Activated CD4-positive, alpha-beta T cell treated with anti-CD3 and anti-CD28 coated beads, Interleukin-2, amount 10 ng/mL, durations not matched to agents 24 days and 14 days (primary cell): ENCODE measurements at places on chromosomes 4 and X.
A peak's percentile ranks its signal among the peaks of the same experiment; 100 is the strongest.

DNA sequence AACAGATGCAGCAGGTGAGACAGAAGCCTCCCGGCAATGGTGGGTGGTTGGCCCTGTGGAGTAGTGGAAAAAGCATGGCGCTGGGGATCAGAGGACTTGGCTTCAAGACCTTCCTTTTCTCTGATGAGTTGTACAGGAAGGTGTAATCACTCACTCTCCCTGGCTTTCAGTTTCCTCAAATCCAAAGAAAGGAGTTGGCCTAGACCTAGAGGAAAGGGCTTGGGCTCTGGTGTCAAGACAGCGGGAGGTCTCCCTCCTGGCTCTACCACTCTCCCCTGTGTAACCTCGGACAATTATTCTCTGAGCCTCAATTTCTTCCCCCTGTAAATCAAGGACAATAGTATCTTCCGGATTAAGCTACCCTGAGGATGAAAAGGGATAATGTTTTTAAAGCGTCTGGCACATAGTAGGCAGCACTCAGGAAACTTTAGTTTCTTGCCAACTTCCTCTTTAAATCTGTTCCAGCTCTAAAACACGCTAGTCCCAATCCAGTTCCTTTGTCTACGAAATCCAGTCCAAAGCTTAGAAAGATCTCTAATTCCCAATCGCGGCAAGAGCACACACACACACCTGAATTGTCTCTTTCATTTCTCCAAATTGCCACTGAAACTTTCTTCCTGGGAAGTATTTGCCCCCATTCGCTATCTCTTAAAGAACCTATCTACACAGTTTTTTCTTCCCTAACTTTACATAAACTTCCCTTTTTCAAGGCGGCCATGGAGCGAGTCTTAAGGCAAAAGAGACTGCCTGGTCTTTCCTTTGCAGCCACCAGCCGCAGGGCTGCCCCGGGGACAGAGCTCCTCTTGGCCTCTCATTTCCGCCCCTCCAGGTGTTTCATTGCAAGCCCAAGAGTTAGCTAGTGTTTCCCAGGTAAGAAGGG, 29.9 kb upstream of the GPC4 start:
- DNase-seq, result no peak

GRCh38 chr4:158133551-158133950, 39.3 kb downstream of the GASK1B start:
- no peak for DNase-seq

- DNase-seq, result no peak
These were observed 50.3 kb upstream of the MCF2 start for GRCh38 chrX:139758250-139758649.

- no peak for DNase-seq
These were observed 153.1 kb downstream of the AMELX start for GRCh38 chrX:11446336-11446735.

GRCh38 chrX:107601326-107601725, 27.0 kb upstream of the PRPS1 start:
- DNase-seq, result no peak

DNA sequence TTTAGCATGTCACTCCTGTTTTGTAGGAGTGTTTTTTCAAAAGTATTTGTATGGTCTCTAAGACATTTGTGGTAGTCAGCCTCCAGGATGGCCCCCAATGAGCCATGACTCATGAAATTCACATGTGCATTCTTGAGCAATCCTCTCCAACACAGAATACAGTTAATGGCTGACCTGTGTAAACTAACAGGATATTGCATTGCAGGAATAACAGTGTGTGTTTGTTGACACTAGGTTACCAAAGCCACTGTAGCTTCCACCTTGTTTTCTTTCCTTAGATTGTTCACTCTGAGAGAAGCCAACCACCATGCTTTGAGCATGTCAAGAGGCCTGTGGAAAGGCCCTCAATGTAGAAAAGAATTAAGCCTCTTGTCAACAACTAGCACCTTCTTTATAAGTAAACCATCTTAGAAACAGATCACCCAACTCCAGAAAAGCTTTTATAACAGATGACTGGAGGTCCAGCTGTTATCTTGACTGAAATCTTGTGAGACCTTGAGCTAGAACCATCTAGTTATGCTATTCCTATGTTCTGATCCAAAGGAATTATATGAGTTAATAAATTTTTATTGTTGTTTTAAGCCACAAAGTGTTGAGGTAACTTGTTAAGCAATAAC, 28.5 kb downstream of the TBCK start:
- DNase-seq, result no peak

DNA sequence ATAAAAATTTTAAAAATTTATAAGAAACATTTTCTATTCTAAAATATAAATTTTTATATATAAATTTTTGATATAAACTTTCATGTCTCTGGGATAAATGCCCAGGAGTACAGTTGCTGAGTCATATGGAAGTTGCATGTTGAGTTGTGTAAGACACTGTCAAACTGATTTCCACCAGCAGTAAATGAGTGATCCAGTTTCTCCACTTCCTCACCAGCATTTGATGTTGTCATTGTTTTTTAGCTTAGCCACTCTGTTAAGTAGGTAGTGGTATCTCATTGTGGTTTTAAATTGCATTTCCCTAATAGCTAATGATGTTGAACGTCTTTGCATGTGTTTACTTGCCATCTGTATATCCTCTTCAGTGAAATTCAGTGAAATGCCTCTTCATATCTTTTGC, 66.5 kb downstream of the MAMLD1 start:
- peak; percentile 16 for DNase-seq

DNA sequence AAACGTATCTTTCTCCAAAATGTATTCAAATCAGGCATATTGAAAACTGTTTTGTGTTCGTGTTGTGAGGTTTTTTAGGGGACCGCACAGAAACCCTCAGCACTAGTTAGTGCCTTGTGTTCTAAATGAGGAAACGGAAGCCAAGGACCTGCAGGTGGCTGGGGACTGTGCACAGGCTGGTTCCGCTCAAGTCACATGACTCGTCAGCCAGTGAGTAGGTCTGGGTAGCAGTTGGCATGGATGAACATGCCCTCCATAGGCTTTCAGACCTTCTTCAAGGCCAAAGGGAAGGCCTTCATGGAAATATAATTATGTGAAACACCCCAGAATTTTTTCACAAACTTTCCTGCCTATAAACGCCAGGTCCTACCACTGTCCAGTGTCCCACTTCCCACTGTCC, 1.3 kb upstream of the F11 start:
- DNase-seq, result no peak

DNA sequence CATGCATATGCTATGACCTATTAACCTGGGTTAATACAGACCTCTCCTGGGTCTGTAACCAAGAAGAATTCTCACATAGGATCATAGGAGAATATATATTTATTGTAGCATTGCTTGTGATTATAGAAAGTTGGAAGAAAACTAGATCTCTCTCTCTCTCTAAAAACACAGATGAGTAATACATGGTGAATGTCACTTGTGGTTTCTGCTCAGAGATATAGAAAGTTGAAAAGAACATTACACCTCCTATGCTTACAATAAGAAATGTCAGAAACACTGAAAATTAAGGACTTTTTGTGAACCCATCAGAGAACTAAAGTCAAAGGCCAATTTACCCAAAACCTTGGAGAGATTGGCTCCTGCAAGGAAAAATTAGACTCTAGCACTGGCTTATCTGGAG, 1389.5 kb downstream of the FAM133A start:
- no peak for DNase-seq

DNA sequence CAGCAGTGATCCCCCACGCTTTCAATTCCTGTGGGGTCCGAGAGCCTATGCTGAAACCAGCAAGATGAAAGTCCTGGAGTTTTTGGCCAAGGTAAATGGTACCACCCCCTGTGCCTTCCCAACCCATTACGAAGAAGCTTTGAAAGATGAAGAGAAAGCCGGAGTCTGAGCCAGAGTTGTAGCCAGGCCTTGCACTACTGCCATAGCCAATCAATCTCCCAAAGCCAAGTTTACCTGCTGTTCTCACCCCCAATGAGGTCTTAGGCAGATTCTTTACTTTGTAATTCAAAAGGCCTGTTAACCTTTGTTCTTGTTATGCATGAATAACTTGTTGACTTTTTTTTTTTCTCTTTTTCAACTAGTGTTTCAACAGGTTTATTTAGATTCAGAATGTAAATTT, 4.0 kb downstream of the MAGEB2 start:
- no peak for DNase-seq

DNA sequence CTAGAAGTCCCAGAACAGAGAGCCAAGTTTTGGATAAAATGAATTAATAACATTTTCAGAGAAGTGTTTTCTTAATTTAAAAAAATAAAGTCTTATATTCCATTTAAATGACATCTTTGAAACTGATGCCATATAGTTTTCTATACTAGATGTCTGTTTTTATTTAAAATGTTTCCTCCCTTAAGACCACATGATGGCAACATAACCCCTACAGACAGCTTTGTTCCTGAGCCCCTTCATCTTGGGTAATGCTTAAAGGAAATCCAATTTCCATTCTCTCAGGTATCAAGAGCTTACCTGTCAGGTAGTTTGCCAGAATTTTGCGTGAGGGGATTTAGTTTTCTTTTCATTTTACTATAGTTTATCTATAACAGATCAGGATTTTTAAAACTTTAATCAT, 181.4 kb upstream of the UGT8 start:
- no peak for DNase-seq

GRCh38 chr4:1377606-1378261, 28.5 kb downstream of the NKX1-1 start:
- no peak for DNase-seq

DNA sequence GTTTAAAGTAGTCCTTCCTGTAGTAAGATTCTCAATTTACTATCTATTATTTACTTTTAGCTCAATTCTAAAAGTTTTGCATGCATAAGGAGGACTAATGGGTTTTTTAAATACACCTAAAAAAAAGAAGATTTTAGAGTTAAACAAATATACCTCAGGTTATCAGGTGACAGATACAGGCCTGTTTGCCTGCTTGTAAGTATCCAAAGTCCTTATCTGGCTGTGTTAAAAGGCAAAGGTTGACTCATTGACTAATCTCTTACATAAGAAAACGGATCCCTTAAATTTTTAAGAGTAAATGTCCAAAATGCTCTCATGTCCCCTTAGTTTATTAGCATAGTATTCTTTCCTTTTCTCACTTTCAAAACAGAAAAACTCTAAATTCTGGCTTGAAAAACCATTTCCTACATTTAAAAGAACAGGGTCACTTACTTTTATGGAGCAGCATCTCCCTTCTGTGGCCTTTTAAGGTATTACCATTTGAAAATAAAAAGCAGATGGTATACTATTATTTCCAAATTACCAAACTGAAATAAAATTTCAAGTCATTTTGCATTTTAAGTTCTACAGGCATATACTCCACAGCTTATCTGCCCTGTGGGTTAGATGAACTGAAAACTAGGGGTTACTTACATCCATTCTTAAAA, 4.5 kb downstream of the CBR4 start:
- no peak for DNase-seq

DNA sequence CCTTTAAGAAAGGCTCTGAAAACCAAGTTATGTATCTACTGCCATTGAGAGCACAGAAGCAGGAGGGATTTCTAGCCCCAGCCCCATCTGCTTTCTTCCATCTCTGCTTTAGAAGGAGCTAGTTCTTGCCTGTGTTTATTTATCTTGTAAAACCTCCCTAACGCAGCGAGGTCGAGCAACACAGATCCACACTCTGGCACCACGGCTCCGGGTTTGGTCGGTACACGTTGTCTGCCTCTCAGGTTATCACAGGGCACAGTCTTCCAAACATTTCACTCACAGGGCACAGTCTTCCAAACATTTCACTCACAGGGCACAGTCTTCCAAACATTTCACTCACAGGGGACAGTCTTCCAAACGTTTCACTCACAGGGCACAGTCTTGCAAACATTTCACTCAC, 69.7 kb upstream of the TLR3 start:
- DNase-seq, result no peak

DNA sequence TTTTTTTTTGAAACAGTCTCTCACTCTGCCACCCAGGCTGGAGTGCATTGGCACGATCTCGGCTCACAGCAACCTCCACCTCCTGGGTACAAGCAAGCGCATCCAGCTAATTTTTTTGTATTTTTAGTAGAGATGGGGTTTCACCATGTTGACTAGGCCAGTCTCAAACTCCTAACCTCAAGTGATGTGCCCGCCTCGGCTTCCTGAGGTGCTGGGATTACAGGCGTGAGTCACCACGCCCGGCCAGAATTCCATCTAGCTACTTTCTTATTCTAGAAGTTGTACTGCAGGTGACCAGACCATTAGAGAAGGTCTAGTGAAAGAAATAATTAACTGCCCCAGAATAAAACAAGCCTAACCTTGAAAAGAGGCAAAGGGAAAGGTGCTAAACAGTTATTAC, 2.3 kb downstream of the LRBA start:
- peak; percentile 67 for DNase-seq

- no peak for DNase-seq
These were observed 35.4 kb downstream of the DCHS2 start for GRCh38 chr4:154456240-154456639.
